ENCODE measurements at places on chromosomes 2 and 18.

DNA sequence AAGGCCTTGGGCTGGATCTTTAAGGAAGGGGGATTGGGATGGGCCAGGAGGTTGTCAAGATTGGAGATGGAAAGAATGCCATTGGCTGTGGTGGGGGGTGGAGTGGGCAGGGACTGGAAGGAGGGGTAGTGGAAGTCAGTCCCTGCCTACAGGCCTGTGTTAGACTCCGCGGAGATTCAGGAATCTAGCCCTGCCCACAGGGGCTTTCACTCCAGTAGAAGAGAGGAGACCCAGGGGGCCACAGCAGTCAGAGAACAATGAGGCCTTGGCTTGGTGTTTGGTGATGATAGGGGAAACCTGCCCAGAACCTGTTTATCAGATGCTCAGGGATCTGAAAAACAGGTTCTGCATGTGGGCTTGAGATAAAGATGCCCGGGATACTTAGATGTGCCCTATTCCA, 6.1 kb downstream of the STEAP3 start:
- DNase-seq: no peak

DNA sequence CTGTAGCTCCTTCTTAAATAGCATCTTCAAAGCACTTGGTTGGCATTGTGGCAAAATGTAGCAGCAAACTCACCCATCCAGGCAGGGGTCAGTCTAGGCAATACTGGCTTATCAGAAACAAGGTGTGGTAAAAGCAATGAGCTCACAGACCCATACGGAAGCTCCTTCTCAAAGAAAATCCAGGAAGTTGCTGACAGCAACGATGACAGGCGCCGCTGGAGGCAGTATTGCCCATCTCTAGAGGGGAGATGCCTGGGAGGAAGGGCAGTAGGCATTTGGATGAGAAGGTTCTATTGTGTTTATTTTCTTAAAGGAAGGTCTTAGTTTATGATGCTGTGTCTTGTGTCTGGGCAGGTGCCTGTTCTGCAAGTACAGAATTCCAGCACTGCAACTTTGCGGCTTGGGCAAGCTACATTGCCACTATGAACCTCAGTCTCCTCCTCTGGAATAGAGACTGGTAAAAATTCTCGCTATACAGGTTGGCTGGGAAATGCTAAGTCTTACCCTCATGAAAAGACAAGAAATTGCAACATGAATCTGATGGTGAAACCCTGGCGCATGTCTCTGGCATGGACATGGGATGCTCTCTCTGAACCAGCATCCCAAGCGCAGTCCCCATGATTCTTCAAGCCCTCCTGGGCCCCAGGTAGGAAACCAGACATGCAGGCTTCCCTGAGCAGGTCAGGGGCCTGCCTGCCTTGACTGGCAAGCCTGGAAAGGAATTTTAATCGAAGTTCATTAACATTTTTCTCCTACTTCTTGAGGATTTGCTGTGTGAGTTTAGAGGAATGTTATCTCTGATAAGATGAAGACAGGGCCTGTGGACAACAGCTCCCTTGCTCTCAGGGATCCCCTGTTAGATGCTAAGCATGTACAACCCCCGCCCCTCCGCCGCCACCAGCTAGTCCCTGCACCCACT, 156.0 kb downstream of the TFCP2L1 start:
- peak; percentile 82 for DNase-seq

GRCh38 chr2:106797494-106797893, 88.5 kb downstream of the ST6GAL2 start:
- DNase-seq: no peak

DNA sequence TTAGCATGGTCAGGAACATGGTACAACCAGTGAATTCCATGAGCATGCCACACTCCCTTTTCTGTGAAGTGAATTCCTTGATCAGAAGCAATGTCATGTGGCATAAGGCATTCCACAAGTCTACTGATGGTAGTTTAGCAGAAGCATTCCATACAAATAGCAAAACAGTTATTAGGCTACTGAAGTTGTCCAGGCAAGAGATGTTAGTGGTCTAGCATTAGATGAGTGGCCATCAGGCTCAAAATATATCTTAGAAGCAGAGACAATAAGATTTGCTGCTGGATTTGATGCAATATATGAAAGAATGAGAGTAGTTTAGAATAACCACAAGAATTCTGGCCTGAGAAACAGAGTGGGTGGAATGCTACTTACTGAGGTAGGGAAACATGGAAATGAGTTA, 355.3 kb upstream of the NRXN1 start:
- DNase-seq: no peak

DNA sequence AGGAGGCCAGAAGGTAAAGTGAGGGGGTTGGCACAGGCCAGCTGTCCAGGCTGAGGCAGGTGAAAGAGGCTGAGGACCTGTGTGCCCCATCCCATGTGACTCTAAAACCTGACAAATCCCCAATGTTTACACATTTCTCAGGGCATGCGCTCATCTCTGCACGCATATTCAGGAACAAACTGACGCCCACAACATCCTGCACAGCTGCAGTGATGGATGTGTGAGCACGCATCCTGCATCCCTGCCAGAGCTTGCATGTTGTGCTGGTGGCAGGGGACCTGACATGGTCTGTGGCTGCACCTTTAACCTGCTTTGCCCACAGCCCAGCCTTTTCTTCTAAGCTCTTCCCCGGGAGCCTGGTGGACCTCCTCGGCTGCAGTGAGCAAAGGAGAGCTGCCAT, 83.1 kb downstream of the FBXO15 start:
- no peak for DNase-seq

- DNase-seq: no peak
Measured at GRCh38 chr2:88053934-88054781, 1.4 kb downstream of the KRCC1 start.

- peak; percentile 90 for DNase-seq
Measured at GRCh38 chr2:105919191-105919811, 174.6 kb downstream of the NCK2 start.

GRCh38 chr2:223797811-223798721, 39.3 kb downstream of the AP1S3 start:
- DNase-seq: no peak

- no peak for DNase-seq
Measured at GRCh38 chr2:212906620-212907019, 244.8 kb downstream of the IKZF2 start.

GRCh38 chr2:119679526-119679837, 481 bp downstream of the TMEM177 start:
- DNase-seq: no peak

- peak; percentile 89 for DNase-seq
Measured at GRCh38 chr18:7601246-7601615, 34.1 kb downstream of the PTPRM start.
